ENCODE measurements at places on chromosomes 6 and 20.

DNA sequence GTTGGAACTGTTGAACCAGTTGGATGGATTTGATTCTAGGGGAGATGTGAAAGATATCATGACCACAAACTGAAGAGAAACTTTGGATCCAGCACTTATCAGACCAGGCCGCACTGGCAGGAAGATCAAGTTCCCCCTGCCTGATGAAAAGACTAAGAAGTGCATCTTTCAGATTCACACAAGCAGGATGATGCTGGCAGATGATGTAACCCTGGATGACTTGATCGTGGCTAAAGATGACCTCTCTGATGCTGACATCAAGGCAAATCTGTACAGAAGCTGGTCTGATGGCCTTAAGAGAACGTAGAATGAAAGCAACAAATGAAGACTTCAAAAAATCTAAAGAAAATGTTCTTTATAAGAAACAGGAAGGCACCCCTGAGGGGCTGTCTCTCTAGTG lies 72.8 kb upstream of the CDYL start:
- no peak for DNase-seq

DNA sequence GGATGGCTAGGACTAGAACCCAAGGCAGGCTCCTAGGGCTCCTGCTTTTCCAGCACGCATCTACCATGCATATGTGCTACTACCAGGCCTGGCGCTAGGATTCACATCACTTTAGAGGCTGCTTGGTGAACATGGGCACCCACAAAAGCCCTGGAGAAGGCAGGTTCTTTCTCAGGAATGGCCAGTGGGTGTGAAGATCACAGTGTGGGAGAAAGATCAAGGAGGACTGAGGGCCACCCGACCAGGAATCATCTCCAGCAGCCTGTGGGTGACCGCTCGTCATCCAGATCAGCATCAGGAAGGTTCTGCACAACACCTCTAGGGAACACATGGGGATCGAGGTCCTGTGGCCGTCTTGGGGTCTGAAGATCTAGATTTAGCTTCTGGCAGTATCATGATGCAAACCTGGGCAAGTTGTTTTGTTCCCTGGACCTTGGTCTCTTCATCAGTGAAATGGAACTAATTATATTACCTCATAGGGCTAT lies 27.3 kb downstream of the SRSF3 start:
- no peak for DNase-seq

DNA sequence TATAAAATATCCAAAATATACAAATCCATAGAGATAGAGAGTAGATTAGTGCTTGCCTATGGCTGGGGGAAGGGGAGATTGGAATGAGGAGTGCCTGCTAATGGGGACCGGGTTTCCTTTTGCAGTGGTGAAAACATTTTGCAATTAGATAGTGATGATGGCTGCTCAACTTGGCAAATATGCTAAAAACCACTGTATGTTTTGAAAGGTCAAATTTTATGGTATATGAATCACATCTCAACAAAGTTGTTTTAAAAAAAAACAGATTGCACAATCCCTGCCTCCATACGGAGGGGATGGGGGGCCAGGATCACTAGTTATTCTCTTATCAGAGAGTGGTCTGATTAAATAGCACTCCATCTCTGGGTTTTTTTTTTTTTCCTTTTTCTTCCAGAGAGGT lies 76.9 kb upstream of the RIPOR2 start:
- DNase-seq = peak; percentile 23

DNA sequence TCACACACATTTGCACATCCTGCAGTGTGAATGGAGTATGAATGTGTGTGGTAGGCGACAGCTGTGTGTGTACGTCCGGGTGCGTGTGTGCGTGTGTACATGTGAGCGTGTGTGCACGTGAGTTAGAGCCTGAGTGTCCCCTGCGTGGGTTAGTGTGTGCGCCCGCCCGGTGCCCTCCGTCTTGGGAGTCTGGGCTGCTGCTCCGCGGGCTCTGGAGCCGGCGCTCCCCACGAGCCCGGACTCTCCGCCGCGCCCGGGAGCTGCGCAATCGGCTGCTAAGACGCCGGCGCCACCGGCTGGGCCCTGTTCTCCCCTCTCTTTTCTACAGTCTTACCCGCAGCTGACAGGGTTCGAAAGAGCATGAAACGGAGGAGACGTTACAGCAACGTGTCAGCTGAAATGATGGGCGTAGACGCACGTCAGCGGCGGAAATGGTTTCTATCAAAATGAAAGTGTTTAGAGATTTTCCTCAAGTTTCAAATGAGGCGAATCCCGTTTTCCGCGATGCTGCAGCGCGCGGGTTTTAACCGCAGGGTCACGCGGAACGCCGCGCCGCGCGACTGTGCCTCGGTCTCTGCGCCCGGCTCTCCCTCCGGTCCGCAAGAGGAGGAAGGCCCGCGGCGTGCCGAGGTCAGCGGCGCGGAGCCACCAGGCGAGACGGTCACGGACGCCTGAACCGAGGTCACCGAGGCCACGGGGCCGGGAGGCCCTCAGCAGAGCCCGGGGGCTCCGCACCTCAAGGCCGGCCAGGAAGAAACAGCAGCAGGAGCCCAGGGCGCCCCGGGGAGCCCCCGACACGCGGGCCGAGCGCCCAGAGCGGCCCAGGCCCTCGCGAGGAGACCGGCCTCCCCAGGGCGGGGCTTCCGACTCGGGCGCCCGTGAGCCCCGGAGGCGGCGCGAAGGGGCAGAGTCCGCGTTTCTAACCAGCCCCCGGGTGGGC lies 95.3 kb upstream of the BHLHE23 start:
- DNase-seq = peak; percentile 74

GRCh38 chr6:106789428-106790148 lies 160.2 kb downstream of the QRSL1 start:
- no peak for DNase-seq

DNA sequence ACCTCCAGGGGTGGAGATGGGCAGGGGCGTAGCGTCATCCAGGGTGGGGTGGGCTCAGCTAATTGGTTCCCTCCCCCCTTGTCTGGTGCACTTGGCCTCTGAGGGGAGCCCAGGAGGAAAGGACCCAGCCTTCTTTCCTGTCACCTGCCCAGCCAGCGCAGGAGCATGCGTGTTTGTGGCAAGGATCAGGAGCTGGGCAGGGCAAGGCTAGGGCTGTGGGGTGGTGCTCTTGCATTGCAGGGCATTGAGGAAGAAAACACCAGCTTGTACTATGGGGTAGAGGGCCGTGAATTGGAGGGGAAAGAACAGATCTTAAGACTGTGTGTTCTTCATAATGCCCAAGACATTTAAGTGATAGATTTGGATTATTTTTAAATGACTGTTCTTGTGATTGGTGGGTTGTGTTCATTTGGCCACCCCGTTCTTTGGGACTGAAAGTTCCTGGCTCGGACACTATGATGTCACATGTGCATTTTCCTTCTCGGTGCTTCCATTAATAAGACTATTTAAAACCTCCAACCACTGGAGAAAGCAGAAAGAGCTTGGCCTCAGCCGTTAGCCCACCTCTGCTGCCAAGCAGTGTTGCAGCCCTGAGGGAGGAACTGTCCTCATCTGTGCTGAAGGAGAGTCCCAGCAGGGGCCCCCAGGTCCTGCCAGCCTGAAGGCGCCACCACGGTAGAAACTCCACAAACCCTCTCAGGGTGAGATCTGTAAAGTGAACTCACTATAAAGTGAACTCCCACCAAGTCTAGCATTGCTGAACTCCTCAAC lies 136.2 kb upstream of the INSM1 start:
- DNase-seq = no peak

DNA sequence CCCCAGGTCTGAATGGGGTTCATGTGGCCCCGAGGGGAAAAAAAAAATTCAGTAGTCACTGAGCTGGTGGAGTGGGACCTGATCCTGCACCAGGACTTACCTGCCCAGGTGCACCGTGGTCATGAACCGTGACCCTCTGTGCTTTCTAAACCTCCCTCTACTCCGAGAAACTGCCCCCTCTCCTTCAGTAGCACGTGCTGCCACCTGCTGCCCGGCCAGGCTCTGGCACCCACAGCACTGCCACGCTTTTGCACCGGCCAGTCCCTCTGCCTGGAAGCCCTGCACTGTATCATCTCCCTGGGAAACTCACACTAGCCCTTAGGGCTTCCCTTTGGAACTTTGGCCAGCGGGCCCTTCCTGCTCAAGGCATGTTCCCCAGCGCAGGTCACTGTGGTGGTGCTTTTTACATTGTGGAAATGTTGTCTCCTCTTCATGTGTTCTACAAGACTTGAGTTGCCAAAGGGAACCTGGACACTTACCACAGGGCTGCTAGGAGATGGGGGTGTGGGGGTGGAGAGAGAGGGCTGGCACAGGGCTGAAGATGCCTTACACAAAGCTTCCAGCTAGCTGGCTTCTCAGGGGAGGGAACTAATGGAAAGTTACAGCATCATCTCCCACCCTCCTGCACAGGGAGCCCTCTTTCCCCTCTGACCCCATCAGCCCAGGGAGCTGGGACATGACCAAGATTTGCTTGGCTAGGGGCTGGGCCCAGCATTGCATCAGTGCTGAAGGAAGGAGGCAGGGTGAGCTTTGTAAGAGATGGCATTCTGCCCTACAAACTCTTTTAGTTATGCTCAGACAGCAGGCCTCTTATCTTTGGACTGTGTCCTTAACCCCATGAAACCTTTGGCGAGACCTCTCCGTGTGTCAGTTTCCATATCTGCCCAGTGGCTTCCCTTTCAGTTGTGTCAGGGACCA lies 2.5 kb upstream of the PTPRT start:
- no peak for DNase-seq

DNA sequence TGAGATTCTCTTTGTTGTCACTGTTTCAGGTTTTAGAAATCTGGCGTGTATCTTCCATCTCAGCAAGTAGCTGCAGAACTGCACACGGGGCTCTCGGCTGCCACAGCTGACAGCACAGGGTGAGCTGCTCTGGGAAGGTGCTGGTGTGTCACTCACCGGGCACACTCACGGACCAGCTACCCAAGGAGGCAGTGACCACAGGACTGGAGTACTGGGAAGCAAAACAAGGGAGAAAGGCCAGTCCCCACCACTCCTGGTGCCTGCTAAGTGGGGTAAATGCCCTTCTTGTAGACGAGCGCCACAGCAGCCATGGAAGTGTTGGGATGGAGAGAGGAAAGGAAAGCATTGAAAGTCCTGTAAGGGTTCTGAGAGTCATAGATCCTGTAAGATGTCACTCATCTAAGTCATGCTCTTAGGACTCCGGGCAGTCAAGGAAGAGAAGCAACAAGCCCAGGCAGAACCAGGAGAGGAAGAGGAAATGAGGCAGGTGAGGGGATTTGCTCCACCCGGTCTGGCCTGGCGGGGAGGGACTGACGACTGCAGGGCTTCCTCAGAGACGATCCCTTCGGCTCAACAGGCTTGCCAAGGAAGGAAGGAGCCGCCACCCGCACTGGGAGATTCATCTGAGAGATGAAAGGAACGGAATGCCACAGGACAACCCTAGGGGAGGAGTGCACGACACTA lies 48.1 kb downstream of the PRDM1 start:
- DNase-seq = no peak
